ENCODE measurements at places on chromosomes 6 and 20.

GRCh38 chr6:151317103-151317994 is 74.0 kb downstream of the ZBTB2 start:
- DNase-seq = no peak

GRCh38 chr6:110329348-110329713 is 28.8 kb downstream of the METTL24 start:
- DNase-seq = no peak

- no peak for DNase-seq
Observed at GRCh38 chr20:47178277-47178676, 178.2 kb downstream of the ZMYND8 start.

GRCh38 chr6:151958332-151958731 is 150.8 kb downstream of the ESR1 start:
- DNase-seq = no peak

GRCh38 chr20:45917790-45918141 is 5.8 kb upstream of the PLTP start:
- DNase-seq = no peak

Measured in activated T-cell treated with anti-CD3 and anti-CD28 coated beads, Interleukin-2, amount 50 U/mL, for 24 hours (primary cell).